ENCODE measurements at places on chromosomes 1 and 21.
A peak's percentile ranks its signal among the peaks of the same experiment; 100 is the strongest.

GRCh38 chr21:44927259-44927586 lies 6.5 kb upstream of the ITGB2 start:
- no peak for DNase-seq

DNA sequence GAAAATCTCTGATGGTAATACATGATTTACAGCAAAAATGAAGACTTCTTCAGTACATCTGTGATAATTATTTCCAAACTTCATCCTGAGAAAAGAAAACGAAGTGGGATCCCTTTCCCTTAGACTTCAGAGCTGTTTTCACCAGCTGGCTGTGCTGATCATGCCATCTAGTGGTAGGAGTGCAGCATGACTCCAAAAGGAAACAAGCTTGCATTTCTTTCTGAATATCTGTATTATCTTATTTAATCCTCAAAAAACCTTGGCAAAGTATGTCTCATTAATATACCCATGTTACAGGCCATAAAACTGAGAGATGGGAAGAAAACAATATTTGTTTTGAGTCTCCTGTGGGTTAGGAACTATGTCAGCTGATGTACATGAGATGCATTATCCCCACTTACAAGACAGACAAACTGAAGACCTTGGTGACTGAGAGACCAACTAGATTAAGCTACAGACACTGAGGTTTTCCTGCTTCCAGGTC lies 9.8 kb upstream of the GJA8 start:
- peak; percentile 45 for DNase-seq

DNA sequence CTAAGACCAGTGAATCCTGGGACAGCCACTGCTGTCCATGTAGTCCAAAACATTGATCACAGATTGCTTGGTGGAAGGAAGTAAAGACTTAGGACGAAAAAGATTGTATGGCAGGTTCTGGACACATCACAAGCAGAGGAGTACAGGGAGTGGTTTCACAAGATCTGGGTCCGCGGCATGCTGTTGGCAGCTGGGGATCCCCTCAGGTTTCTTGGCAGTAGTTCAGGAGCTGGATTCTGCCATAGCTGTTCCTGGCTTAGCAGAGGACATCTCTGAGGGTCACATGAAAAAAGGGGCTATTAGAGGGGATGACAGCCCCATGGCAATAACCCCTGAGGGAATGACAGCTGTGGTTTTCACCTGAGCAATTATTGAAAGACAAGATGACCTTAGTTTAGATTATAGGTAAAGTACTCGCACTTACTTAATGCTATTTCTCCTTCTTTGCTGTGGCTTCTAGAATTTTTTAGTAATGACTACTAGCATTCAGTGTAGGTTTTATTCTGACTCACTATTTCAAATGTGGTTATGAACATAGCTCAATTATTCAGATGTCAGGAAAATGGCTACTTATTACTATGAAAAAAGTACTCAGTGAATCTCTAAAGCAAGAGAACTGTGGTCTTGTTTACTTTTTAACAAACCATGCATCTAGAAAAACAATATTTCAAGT lies 8.2 kb downstream of the KRTAP27-1 start:
- DNase-seq: no peak

GRCh38 chr21:35256468-35256988 lies 207.4 kb upstream of the RUNX1 start:
- DNase-seq: peak; percentile 91

GRCh38 chr1:94039871-94040569 lies 80.9 kb downstream of the ABCA4 start:
- DNase-seq: peak; percentile 45

DNA sequence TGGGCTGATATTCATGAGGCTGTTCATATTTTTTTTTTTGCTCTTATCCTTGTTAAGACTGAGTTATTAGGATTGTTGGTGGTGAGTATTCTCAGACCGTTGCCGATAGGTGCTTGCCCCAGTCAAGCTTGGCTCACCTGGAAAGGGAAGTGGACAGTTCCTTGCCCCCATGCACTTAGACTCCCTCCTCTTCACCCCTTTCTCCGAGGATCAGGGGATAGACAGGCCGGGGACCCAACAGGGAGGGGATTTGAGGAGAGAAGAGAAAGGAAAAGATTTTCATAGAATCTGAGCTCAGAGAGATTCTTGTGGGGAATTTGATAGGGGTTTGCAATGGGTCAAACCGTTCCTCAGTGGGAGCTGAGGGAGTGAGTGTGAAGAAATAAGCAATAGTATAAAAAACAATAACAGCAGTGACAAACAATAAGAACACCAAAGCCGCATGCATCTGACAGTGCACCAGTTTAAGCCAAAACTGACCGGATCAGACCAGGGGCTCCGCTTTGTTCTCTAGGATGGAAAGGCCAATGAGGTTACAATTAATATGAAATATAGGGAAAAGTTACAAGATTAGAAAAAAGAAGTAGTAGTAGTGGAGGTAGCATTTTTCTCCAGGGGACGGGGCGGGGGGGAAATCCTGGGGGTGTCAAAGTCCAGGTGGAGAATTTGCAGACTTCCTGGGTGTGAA lies 8.9 kb downstream of the PAX7 start:
- DNase-seq: no peak

GRCh38 chr1:159056069-159056698 lies 20.4 kb downstream of the AIM2 start:
- no peak for DNase-seq

- DNase-seq: no peak
Measured at GRCh38 chr1:243710467-243710866, 139.6 kb downstream of the AKT3 start.
